Foreskin keratinocyte (primary cell): ENCODE measurements at places on chromosomes 2 and 18.

DNA sequence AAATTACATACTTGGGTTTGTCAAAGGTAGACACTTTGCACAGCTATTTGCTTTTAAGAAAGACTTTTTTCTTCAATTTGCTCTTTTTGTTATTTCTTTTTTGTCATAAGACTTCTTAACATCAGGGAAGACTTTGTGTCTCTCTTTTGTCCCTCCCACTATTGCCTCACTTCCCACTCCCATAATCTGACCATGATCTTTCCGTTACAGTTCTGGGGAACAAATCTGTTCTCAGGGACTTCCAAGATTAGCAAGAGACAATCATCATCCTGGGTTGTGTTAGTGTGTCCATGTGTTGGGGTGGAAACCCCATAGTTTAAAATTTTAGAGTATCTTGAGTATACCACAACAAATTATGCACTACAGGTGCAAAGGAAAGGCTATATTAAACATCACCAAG lies 75.3 kb downstream of the REV1 start:
- DNase-seq, result no peak

DNA sequence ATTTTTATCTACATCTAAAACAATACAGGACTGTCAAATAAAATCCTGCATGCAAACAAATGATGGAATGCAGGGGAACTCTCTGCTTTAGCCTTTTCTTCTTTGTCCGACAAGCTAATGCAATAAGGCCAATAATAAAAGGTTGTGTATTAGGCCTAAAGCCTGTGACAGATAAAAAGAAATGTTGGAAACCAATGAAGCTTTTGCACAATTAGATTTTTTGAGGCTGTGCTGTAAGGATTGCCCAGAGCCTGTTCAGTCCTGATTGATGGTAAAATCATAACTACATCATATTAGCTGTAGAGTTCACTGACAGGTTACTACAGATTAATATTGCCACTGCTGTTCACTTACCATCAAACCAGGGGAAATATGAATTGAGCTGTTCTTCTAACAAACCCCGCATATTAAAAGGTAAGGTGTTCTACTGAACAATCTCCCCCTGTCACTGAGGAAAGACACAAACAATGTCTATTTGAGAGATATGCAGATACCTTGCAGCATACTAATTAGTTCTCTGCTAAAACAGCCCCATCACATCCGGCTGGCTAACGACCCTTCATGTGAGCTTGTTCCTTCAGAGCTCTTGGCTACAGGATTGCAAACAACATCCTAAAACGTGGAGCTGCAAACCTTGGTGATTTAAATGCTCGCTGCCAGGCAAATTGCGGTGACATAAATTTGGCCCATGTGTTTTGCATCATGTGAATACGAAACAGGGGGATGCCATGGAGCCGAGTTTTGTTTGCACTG lies 305.4 kb downstream of the MTX2 start:
- DNase-seq, result no peak

DNA sequence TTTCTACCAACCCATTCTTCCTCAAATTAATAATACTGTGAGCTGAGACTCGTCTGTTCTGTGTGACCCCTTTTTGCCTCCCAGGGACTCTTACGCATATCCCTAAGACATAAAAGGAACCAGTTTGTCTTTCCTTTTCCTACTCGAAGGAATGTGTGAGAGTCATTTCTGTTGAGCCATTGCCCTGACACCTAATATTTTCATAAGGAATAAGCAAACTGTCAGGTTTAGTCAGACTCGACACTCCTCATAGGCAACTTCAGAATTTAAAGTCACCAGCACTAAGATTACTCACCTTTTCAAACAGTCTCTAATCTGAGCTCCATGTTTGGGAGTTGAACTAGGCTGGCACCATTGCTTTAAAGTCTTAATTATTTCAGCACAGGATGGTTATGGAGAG lies 305.5 kb downstream of the IKZF2 start:
- DNase-seq, result peak; percentile 89

DNA sequence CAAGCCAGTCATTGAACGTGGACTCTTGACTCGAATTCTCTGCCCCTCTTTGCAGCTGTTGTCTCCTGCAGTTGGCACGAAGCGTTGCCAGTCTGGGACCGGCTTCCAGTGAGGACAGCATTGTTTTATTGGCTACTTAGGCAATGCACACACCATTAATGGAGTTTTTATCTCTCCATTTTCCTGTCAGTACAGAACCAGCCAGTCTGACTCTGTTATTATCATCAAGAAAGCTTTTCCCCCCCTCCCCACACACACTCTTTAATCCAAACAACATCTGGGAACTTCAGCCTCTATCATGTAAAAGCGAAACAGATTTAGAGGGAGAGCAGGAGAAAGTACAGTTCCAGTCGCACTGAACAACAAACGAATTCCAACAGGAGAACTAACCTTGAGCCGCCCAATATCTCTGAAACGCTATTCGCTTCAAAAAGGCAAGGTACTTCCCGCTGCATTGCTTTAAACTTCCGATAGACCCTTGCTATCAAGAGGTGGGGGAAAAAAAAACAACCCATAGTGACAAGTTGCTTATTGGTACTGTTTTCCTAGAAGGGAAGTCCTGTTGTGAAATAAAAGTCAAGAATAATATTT lies 38.2 kb downstream of the ACVR1 start:
- no peak for DNase-seq

GRCh38 chr2:163417596-163418337 lies 318.0 kb downstream of the FIGN start:
- no peak for DNase-seq

- DNase-seq, result no peak
Measured at GRCh38 chr18:48986851-48987761, 36.3 kb upstream of the SMAD7 start.

GRCh38 chr2:233766416-233766815 lies 6.3 kb downstream of the UGT1A1 start:
- DNase-seq, result no peak

DNA sequence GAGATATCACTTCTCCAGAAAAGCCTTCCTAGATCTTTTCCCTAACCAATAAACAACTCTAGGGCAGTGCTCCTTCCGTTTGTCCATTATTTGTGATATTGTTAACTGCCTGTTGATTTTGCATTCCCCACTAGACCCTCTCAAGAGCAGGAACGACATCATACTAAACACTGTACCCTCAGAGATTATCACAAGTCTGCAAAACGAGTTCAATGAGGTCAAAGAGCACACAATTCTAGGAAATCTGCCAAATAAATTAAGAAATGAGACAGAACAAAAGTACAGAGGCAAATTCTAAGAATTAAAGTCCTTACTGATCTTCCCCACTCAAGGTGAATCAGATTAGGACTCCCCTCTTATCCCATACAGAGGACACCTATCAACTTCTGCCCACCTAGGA lies 7.6 kb downstream of the RTTN start:
- DNase-seq, result no peak

DNA sequence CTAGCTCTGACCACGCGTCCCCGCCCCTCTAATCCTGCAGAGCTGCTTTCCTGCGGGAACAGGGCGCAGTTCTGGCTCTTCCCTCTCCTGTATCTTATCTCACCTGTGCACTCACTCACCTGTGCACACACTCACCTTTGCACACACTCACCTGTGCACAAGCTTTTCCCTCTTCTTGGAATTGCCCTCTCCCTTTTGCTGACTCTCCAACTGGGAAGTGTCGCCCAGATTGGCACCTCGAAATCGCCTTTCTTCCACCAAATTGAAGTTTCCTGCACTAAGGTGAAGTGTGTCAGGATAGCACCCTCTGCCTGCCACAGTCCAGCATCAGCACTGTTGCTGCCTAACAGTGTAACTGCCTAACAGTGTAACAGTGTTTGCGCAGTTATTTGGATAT lies 566 bp upstream of the CMPK2 start:
- peak; percentile 48 for DNase-seq

DNA sequence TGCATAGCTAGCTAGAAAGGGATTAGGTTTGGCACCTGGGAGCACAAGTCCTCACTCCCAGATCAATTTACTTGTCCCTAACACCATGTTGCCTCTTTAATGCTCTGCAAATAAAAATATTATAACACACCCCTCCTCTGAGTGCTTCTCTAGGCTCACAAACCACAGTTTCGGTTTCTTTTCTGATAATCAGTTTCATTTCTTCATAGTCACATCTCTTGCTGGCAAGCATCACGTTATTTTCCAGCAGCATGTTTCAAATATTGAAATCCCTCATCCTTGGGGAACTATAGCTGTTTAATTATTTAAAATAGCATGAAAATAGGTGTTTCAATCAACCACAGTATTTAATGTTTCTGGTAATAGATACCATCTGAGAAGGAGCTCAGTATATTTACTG lies 13.9 kb upstream of the SMCHD1 start:
- DNase-seq, result no peak

DNA sequence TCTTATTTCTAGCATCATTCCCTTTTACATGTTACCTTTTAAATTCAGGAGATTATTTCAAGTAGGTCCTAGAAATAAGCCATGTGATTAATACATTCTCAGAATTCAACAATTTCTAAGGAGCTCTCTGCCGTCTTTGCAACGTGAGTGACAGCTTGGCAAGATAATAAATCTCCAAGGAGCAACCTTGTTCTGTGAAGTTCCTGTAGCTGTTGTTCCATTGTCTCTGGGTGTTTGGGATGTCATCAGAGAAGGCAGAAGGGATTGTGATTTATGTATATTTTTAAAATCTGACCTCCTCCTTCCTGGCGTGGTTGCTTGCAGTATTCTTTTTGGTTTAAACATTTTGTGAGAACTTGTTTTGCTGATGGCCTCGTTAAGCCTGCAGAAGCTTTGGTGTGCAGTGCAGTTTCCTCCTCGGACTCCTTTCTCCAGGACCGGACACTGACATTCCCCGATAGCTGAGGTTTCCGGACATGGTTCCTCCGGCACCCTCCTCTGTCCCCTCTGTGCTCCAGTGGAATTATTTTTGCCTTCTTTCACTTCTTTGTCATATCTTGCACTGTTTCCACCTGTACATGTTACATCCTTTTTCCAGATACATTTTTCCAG lies 33.7 kb downstream of the RAMP1 start:
- DNase-seq, result no peak

DNA sequence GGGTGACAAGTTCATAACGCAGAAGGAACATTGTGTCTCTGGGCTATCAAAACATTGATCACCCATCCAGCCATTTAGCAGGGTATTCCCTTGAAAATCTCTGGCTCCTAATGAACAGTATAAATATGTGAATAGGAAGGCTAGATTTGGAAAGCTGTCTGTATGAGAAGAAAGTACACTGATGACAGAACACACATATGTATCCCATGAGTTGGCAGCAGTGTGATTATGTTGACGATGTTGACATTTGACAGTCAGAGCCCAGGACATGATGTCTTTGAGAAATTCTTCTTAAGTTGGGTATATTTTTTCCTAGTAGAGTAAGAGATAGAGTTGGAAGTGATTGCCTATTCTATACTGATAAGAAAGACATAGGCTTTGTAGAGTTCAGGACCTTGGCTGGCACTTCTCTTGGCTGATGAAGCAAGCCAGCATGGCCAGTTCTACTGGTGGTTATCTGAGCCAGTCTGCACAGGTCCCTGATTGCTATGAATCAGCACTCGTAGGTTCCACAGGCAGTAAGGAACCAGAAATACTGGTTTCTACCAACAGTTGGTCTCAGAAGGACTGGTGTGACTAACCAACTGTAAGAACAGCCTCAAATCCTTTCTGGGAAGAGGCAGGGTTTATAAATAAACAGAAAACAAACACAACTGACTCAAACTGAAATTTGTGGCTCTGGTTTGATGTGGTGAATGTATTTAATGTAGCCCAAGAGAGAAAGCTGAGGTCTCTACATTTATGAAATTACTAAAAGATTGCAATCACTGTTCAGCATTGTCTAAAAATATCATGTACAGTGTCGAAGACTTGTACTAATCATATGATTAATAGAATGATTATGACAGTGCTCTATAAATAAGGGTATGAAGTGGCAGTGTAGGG lies 43.9 kb upstream of the RAPH1 start:
- DNase-seq, result peak; percentile 98

- DNase-seq, result no peak
Measured at GRCh38 chr18:48643262-48643661, 104.4 kb downstream of the CTIF start.

- DNase-seq, result no peak
Measured at GRCh38 chr2:101706819-101707177, 9.3 kb downstream of the MAP4K4 start.

DNA sequence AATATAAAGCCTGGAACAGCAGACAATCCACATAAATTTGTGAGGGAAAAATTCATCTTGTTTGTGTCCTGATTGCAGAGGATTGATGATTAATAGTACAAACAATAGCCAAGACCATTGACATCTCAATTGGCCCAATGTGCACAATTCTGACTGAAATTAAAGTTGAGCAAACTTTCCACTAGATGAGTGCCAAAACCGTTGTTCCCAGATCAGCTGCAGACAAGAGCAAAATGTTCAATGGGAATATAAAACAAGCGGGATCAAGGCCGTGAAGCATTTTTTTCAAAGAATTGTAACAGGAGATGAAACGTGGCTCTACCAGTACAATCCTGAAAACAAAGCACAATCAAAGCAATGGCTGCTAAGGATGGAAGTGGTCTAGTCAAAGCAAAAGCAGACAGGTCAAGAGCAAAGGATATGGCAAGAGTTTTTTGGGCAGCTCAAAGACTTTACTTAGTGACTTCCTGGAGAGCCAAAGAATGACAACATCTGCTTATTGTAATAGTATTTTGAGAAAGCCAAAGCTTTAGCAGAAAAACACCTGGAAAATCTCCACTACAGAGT lies 55.9 kb upstream of the KIF5C start:
- DNase-seq, result no peak

DNA sequence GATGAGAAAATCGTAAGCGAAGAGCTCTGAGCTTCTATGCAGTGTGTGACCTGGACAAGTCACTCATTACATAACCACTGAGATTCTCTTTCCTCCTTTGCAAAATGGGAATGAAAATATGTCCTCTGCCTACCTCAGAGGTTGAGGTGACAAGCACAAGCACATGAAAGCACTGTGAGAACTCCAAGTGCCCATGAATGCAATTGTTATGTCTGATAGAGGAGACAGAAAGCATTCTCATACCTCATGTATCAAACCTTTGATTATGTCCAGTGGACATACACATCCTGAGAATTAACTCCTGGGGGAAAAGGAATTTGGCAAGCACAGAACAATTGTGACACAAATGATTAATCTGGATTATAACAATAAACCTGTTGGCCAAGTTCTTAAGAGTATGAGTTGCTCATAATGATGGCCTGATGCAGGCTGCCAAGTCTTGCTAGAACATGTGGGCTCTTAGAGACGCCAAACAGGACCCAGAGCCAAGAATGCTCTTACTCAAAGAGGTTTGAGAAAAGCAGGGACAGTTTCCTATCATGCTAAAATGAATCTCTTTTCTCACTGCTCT lies 8.5 kb upstream of the RMDN2 start:
- DNase-seq, result peak; percentile 97

DNA sequence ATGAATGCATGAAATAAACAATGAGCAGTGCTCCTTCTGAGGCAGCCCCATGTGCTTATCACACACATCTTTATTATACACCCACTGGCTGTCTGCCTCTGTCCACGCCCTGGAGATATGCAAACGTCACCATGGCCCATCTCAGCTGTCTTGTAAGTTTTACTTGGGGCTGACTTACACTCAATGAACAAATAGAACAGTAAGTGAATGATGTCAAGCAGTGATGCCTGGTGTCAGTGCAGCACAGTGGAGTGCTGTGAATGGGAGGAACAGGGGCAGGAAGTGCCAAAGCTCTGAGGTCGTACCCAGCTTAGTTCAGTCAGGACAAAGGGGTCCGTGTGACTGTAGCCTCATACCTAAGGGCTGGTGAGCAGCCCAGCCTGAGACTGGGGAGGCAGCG lies 659.5 kb upstream of the HS6ST1 start:
- DNase-seq, result peak; percentile 31
